ENCODE measurements at places on chromosomes 2 and 18.

- DNase-seq, result no peak
Observed at GRCh38 chr2:221606424-221606823, 34.3 kb upstream of the EPHA4 start.

DNA sequence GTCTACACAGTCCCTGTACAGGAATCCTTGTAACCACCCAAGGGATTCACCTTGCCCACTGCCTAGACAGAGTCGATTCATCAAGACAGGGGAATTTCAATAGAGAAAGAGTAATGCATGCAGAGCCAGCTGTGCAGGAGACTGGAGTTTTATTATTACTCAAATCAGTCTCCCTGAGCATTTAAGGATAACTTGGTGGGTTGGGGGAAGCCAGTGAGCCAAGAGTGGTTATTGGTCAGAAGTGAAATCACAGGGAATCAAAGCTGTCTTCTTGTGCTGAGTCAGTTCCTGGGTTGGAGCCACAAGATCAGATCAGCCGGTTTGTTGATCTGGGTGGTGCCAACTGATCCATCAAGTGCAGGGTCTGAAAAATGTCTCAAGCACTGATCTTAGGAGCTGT is 17.8 kb upstream of the FAM98A start:
- DNase-seq, result no peak

DNA sequence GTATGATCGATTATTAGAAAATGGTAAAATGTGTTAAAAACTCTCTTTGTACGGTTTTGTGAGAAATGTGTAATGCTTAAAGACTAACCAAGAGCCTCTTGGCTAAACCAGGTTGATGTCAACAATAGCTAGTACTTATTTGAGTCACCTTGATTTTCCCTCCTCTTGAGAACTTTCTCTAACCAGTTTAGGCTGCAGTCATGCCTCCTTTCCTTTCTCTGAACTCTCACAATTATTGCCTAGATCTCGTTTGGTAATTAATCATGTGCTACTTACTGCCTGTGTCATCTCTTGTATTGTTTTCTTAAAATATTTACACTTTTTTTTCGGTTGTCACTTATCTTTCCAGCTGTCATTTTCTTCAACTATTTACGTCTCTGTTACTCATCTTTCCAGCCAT is 1.1 kb upstream of the EPC2 start:
- DNase-seq, result no peak

DNA sequence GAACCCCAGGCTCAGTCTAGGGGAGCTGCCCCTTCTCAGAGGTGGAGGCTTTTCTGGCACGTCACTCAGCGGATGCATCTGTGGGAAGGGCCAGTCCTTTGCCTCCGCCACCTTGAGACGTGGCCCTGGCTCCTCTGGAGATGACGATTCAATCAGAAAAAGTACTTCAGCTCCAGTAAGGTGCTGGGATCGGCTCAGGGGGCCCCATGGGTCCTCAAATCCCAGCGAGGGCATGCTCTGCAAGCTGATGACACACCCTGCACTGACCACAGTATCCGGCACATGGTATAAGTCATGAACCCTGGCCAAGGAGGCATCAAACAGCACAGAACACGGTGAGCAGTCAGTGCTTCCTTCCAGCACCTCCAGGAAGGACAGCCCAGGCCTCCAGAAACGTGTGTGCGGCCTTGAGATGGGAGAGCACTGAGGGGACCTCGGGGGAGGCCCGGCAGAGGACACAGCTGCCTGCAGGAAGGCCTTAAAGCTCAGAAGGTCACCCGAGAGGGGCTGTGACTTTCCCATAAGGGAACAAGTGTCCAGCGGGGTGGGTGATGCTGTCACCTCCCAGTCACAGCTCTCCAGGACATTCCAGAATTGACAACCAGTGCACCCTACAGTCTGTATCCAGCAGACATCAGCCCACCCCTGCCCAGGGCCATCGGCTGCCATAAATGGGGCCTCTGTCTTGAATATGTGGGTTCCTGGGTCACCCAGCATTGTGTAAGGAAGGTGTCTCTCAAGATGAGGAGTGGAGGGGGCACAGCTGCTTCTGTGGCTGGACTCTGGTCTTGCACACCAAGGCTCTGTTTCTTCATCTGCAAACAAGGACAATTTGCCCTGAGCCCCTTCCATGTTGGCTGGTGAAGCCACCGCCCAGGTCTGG is 205.8 kb downstream of the NDUFA10 start:
- no peak for DNase-seq

DNA sequence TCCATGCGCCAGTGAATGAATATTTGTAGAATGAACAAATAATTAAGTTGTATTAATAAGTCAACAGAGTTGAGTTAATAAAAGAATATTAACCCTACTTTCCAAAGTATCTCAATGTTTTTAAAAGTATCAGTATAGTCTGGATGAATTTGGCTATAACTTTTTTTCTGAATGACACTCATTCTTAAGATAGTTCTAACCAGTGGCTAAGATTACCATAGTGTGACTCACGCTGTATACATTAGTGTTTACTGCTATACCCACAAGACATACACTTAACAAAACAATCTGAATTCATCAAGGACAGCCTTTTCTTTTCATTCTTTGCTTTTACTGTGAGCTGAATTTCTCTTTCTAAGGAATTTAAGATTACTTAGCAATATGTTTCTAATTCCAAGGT is 77.0 kb upstream of the PDE1A start:
- DNase-seq, result no peak

- DNase-seq, result peak; percentile 92
Observed at GRCh38 chr2:208466151-208466919, 59.7 kb downstream of the PTH2R start.

DNA sequence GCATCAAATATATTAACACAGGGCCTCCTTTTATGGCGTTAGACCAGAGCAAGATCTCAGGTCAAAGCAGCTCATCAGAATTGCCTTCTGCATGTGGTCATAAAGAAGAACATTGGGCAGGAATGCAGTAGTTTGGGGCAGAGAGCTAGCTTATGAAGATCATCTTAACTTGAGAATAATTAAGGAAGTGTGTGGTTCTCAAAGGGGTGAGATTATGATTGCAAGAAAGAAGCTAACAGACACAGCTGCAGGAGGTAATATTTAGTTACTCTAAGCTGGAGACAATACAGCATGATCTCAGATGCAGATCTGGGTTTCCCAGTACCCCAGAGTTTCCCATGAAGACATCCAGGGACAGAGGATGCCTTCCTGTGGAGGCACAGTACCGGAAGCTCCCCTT is 91.6 kb downstream of the TTC27 start:
- DNase-seq, result no peak

DNA sequence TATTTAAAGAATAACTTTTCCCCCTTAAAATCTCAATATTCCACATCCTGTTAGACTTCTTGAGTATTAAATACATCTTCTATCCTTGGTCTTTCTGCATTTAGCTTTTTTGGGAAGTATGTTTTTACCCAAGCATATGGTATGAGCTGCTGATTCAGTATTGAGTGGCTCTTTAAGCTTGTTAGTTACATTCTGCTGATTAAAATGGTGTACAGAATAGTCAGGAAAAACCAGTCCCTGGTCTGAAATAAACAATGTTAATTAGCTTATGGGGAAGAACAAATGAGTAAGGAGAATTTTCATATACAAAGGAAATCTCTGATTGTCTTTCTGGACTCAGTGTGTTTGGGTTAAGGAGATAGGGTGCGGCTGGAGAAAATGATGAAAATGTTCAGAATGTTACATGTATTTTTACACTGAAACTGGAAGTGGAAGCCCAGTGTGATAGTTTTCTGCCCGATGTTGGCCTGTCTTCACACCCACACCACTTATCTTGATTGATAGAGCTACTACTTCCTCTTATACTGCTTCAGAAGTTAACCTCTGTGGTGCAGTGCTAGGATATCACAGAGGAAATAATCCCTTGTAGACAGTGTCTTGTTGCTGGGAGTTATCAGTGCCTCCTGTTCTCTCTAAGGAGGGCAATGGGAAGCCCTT is 84.0 kb downstream of the MSH2 start:
- peak; percentile 58 for DNase-seq

DNA sequence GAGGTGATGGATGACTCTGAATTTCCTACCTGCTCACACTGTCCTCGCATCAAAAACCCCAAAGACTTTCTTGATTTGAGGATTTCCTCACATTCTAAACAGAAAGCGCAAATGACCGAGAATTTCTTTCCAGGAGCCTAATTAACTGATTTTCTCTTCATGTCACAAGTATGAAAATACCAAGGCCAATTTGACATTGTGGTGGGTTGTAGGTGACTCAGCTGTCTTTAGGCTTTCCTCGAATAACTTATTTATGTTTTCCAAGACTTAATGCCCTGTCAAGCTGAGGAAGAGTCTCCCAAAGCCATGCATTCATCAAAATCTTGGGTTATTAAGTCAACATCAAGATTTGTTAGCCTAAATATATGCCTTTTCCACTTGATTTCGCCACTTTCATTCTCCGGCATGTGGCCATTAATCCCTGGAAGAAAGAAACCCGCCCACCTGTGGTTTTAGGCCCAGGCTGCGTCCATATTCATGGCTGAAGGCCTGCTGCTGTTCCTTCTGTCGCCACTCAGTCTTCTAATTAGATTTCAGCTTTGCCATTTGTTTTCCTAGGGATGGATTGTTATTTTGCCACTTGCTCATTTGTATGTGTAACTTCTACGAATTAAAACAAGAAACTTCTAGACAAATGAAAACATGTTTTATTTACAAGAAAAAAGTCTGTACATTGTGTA is 84.9 kb downstream of the ST6GAL2 start:
- no peak for DNase-seq

- no peak for DNase-seq
Observed at GRCh38 chr2:98308532-98308931, 37.7 kb upstream of the CNGA3 start.

DNA sequence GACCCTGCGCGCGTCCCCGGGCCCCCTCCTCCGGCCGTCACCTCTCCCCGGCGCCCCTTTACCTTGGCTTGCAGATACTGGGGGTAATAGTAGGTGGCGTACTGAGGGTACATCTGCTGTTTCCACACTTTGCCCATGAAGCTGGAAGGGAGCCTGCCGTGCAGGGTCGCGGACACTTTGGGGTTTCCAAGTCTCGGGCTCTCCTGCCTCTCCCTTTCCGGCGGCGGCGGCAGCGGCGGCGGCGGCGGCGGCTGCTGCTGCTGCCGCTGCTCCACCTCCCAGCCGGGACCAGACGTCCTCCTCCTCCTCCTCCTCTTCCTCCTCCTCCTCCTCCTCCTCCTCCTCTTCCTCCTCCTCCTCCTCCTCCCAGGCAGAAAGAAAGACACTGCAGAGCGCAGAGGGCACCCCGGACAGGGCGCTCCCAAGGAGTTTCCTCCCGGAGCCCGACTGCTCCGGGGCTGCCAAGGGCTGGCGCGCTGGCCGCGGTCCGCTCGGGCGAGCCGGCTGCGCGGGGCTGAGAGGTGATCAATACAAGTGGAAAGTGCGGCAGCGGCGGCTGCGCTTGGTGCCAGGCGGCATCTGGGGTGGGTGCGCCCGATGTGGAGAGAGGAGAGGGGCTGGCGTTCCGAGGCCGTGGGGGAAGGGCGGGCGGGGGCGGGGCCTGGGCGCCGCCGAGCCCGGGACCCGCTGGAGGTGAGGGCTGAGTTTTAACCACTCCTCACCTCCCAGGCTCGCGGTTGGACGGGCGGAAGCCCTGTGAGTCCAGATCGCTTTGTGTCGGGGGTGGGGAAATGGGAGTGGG is at the start of gene RBMS1:
Gene RBMS1, minus strand, starts transcription at position 581 of the 802 bp plus-strand sequence. Its CDS starts 444 bp downstream, at position 137.
- peak; percentile 14 for DNase-seq

DNA sequence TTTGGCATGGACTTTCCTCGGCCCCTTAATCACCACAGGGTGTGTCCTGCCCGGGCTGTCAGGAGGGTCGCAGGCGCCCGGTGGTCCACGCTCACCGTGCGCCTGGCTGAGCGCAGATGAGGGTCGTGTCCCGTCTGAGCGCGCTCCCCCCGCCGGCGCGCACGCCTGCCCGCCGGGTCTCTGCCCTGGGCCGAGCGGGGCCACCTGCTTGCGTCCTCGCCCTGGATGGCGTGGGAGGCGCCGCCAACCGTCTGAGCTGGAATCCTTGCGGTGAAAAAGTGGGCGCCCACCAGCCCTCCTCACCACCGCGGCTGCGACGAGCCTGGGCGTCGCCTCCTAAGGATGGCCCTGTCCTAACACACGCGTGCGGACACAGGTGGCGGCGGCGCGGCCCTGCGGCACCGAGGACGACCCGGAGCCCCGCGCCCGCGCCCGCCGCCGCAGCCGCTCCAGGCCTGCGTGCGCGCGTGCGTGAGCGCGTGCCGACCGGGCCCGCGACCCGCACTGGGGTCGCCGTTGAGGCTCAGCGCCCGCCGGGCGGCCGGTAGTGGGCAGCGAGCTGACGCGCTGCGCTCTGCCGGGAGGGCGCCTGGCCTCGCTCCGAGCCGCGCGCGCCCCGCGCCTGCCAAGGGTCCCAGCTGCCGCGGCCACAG is 126.6 kb downstream of the ARHGEF4 start:
- no peak for DNase-seq

DNA sequence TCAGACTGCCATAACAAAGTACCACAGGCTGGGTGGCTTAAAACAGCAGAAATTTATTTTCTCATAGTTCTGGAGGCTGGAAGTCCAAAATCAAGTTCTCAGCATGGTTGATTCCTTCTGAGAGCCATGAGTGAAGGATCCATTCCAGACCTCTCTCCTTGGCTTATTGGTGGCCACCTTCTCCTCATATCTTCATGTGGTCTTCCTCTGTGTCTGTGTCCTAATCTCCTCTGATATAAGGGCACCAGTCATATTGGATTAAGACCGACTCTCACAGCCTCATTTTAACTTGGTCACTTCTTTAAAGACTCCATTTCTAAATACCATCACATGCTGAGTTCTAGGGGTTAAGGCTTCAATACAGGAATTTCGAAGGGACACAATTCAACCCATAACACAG is 65.1 kb downstream of the CFAP221 start:
- DNase-seq, result no peak

DNA sequence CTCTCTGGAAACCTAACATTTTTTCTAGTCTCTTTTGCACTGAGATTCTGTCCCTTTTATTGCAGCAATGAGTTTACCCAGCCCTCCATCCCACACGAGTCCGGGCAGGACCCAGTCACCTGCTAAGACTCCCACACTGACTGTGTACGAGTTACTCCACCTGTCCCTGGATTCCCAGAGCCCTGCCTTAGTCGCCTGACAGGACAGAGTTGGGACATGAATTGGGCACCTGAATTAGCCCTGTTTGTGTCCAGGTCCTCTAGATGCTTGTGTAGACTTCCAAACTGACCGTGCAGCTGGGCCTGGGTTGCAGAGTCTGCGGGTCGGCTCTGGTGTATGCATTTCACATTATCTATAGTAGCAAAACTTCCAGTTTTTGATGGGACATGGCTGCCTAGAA is 238.7 kb downstream of the VAPA start:
- no peak for DNase-seq

Data from hematopoietic multipotent progenitor cell treated with erythropoietin and hydrocortisone succinate and interleukin-3 and kit ligand, for 8 days (in vitro differentiated cells).